Gastrocnemius medialis (tissue), 4 donors: ENCODE measurements at places on chromosomes 16 and 17.

- peak; percentile 97 for DNase-seq
These were observed 22.9 kb upstream of the CORO6 start for GRCh38 chr17:29645515-29646051.

DNA sequence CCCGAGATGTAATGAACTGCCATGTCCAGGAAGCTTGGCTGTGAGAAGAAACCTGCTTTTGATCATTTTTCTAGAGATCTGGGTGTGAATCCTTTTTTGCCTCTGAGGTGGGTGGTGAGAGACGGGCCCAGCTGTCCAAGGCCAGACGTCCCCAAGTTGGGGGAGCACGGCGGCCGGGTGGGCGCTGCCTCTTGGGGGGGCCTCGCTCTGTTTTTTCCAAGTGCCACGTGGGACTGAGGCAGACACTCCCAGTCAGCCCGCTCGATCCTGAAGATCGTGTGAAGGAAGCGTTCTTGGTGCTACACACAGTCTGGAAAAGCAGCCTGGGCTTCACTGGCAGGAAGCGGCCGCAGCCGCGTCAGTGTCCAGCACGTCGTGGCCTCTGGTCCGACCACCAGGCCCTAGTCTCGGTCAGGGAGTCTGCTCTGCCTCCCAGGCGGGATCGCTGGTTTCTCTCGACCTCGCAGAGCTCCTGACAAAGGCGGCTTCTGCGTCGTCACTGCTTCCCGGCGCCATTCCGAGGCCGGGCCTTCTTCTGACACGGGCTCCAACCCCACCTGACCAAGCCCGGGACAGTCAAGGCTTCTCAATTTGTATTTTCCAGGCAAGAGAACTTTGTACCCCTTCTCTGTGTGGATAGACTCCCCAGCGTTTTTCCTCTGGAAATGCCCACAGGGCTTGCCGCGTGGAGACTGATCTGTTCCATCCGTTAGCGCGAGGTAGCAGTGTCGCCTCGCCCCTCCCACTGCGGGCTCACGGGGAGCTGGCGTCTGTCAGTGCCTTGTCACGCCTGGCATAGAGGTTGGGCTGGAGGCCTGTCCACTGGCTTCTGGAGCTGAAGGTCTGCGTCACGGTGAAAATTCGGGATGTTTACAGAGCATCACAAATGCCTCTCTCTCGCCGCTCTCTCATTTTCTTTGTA, 12.4 kb downstream of the PRSS27 start:
- no peak for DNase-seq

GRCh38 chr16:52364500-52364899, 182.4 kb downstream of the TOX3 start:
- no peak for DNase-seq

GRCh38 chr17:27342059-27342458, 48.1 kb downstream of the WSB1 start:
- no peak for DNase-seq

- no peak for DNase-seq
These were observed 20.6 kb upstream of the CHMP6 start for GRCh38 chr17:80970762-80971703.

DNA sequence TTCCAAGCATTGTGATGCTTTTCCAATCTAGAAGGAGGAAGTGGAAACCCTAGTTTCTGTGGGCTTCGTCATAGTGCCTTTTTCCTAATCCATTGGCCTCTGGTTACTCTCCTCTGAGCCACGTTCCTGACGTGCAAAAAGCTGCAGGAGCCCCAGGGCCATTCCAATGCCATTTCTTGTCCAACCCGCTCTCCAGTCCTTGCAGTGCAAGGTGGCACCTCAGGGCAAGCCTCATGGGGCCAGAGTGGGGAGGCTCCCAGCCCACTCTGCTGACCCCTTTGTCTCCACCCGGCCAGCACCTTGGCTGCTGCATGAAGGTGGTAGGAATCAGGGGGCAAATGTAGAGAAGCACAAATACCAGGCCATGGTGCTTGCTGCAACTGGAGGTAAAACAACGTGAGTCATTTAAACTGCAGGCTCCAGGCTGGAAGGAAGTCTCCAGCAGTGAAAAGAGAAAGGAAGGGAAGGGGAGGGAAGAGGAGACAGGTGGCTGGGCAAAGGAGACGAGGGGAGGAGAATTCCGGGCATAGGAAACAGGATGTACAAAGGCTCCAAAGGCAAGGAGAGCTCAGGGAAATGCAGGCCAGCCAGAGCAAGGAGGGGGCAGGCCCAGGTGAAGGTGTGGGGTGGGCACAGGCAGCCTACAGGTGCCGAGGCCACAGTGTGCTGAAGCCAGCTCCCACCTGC, 168.2 kb upstream of the TNRC6C start:
- no peak for DNase-seq

DNA sequence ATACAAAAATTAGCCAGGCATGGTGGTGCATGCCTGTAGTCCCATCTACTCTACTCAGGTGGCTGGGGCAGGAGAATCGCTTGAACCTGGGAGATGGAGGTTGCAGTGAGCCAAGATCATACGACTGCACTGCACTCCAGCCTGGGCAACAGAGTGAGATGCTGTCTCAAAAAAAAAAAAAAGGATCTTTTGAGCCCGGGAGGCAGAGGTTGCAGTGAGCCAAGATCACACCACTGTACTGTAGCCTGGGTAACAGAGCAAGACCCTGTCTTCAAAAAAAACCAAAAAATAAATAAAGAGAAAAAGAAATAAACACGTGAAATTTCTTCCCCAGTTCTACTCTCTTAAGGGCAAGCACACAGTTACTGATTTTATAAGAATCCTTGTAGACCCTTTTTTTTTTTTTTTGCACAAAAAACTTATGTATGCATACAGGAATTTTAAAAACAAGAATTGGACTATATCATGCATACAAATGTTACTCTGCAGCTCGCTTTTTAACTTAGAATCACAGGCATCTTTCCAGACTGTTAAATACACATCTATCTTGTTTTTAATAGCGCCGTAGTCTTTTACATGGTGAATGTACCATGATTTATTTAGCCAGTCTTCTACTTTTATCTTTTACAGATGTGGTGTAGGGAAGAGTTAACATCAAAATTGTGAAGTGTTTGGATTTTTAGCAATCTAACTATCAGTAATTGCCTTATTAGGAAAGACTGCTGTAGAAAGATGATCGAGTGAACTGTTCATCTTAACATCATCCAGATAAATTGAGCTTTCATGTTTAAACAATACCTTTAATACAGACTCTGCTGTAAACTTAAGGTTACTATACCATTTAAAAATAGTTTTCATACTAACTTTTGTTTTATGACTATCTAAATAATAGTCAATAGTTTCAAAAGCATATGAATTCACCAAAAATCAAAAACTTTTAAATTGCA, 14.6 kb downstream of the CDH3 start:
- no peak for DNase-seq

DNA sequence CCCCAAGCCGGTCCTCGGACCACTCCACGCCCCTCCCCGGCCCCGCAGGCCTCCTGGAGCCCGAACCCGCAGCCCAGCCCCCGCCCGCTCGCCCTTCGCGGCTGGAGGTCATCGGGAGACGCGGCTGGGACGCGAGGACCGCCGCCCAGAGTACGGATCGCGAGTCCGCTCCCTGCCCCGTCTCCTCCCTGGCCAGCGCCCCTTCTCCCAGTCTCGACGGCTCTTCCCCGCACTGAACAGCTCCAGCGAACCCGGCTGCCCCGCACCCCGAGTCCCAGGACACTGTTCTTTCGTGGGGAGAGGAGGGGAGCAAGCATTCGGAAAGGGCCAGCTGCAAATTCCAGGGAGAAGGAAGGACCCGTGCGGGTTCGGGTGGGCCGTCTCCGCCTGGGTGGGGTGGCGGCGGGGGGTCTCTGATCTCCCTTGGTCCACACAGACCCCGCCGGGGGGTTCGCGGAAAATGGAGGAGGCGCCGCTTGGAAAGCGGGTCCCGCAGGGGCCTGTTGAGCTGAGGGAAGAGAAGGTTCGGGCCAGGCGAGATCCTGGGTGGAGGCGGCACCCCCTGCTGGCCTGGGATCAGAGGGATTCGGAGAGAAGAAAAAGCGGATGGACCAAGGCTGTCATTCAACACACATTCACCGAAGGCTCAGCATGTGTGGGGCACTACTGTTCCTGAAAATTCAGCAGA, 632 bp upstream of the RTN4RL1 start:
- peak; percentile 73 for DNase-seq

DNA sequence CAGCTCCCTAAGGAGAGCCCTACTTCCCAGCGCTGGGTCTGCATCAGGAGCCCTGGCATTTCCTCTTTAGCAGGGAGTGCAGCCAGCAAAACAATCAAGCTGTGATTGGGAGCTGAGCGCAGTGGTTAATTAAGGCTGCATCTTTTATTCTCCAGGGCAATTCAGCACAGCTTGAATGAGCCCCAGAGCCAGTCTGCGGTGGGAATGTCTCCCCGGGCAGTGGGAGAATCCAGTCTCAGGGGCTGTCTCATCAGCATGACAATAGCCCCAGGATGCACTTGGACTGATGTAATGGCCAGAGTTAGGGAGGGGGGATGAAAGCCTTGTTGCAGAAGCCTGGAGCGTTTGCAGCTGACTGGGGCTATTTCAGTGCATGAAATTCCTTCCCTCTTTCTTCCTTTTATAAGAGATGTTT, 292.6 kb upstream of the SOX9 start:
- DNase-seq: no peak

DNA sequence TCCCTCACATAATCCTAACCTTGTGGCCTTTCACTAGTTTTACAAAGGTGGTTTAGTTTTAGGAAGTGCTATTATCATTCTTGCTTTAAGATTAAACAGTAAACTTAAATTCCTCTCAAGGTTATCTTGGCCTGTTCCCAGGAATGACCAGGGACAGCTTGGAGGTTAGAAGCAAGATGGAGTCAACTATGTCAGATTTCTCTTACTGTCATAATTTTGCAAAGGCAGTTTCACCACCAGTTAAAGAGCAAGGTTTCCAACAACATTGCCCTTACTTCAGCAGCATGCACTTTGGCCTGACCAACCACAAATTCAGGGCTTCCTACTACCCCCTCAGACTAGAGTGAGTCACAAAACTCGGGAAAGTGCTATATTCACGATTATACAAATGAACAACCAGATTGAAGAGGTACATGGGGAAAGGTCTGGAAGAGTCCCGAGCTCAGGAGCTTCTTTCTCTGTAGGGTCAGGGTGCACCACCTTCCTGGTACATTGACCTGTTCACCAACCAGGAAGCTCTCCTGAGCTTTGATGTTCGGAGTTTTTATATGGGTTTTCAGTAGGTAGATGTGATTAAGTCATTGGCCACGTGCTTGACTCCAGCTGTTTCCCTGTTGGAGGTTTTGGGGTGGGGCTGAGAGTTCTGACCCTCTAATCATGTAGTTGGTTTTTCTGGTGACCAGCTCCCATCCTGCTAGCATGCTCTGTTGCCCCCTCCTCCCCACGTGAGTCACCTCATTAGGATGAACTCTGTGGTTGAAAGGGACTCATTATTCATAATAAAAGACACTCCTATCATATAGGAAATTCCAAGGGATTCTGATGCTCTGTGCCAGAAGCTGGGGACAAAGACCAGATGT, 19.4 kb downstream of the RHOT1 start:
- no peak for DNase-seq

GRCh38 chr17:58402679-58403078, 14.7 kb downstream of the RNF43 start:
- DNase-seq: no peak

- no peak for DNase-seq
These were observed 41.1 kb upstream of the KLHDC4 start for GRCh38 chr16:87806641-87807546.

DNA sequence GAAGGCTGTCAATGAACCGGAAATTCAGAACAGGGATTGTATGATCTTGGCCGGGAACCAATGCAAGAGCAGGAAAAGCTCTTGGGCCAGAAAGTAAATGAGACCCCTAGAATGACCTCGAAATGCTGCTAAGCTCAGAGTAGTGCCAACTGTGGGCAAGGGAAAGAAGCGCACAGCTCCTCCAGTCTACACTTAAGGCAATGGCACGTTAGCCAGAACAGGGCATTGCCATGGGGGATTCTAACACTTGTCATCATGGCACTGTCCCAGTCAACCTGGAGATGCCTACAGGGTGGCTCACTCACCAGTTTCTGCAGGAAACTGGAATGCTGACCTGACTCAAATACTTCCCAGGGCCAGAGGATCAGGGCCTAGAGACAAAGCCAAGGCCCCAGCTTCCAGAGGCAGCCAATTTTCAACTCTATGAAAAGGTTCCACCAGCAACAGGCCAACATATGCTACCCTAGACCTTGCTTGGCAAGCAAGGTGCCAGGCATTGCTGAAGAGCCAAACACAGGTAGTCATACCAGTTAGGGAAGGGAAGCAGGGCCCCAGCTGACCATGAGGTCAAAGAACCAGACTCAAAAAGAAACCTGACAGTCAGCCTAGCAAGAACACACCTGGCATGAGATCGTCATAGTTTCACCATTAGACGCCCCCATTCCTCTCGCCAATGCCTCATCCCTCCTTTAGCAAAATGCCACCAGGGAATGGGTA, 34.9 kb downstream of the ARHGAP17 start:
- peak; percentile 87 for DNase-seq

GRCh38 chr17:18259621-18260331, 686 bp upstream of the MIEF2 start:
- DNase-seq: no peak

DNA sequence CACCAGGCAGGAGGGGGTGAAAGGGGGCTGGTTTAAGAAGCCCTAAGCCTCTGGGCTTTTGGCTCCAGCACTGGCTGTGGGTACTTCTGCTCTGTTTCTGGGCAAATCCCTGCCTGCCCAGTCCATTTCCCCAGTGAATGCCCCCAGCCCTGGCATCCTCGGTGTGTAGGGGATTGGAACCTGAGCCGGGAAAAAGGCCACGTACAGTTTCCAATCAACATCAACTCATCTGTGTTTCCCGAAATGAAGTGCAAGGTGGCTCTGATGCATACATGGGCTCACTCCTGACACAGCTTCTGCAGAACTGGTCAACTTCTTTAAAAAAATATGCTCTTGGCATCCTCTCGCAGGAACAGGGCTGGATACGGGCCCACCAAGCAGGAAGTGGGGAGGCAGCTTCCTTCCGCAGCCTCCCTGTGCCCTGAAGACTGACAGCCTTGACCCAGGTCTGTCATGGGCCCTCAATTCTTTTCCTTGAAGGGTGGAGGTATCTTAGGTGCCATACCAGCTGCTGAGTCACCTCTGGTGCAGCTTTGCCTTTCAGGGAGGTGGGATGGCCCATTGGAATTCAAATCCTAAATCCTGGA, 73.3 kb downstream of the N4BP1 start:
- DNase-seq: no peak

GRCh38 chr17:19378416-19379360, at the start of gene MAPK7:
TSS of gene MAPK7 (plus strand) at chr17:19378498. CDS start at chr17:19378901, 403 bp downstream.
- DNase-seq: no peak

- no peak for DNase-seq
These were observed 116.1 kb upstream of the C16orf82 start for GRCh38 chr16:26950636-26951035.

- DNase-seq: peak; percentile 83
These were observed 9.1 kb downstream of the FOXK2 start for GRCh38 chr17:82528484-82529265.

GRCh38 chr17:2695243-2695960, 16.2 kb downstream of the CLUH start:
- no peak for DNase-seq
